ENCODE measurements at places on chromosomes 4 and X.
A peak's percentile ranks its signal among the peaks of the same experiment; 100 is the strongest.

GRCh38 chrX:32896088-32896487 is 315.3 kb downstream of the DMD start:
- DNase-seq: no peak

- no peak for DNase-seq
Measured at GRCh38 chr4:147753047-147753446, 21.2 kb downstream of the ARHGAP10 start.

DNA sequence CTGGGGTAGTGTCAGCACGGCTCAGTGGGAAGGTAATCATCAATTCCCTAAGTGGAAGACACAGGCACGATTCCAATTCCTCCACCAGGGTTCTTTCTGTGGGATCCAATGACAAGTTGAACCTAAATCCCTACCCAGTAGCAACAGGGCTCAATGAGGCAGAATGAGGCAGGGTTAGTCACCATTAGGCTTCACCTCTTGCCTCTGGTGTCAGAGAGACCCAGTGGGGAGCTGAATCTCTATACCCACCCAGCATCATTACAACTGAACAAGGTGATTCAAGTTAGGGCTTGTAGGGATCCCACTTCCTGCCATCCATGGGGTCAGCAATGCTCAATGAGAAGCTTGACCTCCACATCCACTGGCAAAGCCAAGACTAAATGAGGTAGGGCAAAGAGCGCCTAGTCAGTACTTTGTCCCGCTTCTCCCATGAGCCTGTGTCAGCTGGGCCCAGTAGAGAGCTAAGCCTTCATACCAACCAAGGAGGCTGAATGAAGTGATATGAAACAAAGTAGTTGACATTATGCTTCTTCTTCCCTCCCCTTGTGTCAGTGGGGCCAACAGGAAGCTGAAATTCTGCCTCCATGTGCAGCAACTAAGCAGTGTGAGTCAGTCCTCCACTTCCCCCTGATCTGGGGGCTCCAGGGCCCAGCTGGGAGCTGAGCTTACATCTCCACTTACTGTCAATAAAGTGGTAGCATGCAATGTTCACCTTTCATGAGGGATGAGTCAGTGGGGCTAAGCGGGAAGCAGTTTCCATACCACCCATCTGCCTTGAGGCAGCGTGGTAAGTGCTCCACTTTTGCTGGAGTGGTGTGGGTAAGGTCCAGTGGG is 36.4 kb upstream of the RBM41 start:
- no peak for DNase-seq

DNA sequence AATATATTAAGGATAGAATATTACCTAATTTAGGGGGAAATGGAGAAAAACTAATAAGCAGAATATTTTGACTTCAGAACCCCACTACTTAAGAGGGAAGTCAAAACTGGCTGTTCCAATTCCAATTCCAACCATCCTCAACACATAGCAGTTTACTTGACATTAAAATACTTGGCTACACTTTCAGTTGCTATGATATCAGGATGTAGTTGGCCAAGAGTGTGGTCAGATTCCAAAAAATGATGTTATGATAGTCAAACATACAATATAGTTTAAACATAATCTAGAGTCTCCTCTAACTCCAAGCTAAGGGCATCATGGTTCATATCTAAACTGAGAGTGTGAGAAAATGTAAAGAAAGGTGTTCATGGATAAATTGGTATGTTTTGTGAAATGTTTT is 16.5 kb upstream of the SMIM14 start:
- DNase-seq: no peak

- no peak for DNase-seq
Measured at GRCh38 chr4:114758066-114758465, 159.5 kb downstream of the UGT8 start.

- DNase-seq: no peak
Measured at GRCh38 chrX:108148524-108148923, 56.9 kb downstream of the ATG4A start.

DNA sequence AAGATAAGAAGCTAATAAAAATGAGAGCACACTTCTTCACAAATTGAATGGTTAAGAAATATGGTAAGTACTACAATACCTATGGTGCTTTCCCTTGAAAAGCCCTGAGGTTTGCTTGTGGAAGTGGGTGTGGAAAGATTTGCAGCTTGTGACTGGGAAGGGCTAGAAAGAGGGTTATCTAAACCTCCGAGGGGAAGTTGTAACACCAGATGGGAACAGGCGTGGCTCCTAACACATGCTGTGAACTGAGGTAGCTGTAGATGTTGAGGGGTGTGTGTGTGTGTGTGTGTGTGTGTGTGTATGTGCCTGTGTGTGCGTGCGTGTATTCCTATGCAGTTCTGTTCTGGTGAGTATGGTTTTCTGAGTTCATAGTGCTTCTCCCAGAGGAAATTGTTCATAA is 21.5 kb downstream of the FRMPD4 start:
- no peak for DNase-seq

GRCh38 chr4:85445050-85445639 is 29.8 kb upstream of the ARHGAP24 start:
- DNase-seq: no peak

- peak; percentile 10 for DNase-seq
Measured at GRCh38 chrX:100615005-100615404, 21.6 kb downstream of the TSPAN6 start.

DNA sequence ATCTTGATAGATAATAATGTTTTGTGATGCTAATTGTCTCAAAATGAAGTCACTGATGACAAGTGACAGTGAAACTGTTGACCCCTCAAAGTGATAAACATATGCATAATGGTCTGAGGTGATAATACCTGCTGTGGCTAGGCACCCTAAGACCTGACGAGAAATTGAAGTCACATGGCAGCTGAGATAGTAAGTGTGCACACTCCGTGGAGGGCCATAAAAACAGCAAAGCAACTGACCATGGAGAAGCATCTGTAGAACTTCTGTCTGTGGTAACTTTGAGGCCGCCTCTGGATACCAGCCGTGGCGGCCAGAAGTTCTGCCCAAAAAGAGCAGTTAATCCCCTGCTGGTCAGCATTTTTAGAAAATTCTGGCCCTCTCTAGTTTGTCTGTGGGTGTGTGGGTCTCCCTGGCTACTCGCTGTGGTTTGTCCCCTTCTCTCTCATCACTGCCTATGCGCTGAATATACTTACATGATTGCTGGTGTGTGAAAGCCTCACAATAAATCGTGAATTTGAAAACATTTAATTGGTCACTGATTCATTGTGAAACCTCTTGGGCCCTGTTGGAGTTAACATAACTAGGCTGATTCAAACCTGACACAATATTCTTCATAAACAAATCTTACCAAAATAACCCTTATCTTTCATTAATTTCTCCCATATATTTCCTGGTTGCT is 50.6 kb downstream of the CCDC149 start:
- no peak for DNase-seq

DNA sequence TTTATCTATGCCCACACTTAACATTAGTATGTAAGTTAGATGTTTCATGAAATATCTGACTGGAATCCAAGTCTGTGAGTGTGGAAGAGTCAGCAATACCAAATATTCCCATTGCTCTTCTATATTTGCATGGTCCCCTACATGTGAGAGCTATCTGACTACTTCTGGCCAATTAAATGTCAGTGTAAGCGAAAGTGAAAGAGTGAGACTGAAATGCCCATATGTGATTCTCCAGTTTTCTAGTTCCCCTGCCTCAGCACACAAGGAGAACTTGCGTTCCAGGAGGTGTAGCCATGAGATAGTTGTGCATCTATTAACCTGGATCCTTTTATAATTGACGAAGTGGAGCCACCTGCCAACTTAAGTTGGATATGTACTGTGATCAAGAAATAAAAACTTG is 50.1 kb upstream of the GLRB start:
- no peak for DNase-seq

DNA sequence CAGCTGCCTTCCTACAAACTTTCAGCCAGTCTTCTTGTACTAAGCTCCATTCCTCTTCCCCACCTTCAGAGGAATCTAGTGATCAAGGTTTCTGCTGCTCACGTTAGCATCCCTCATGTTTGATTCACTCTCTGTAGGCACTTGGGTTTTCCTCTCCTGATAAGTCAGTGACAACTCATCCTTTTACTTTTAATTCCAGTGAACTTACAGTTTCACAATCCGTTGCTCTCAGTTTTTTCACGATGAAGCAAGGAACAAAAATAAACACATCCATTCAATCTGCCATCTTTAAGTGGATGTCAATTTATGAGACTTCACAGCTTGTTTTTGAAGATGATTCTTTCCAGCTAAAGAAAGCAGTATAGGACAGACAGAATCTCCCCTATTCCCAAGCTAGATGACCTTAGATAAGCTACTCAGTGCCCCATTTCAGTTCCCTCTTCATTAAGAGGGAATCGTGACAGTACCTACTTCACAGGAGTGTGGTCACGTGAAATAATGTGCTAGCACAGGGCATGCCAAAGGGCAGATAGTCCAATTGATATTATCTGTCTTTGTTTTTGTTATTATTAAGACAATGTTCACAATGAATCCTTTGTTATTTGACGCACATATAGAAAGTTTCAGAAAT is 234.3 kb downstream of the PALLD start:
- no peak for DNase-seq

DNA sequence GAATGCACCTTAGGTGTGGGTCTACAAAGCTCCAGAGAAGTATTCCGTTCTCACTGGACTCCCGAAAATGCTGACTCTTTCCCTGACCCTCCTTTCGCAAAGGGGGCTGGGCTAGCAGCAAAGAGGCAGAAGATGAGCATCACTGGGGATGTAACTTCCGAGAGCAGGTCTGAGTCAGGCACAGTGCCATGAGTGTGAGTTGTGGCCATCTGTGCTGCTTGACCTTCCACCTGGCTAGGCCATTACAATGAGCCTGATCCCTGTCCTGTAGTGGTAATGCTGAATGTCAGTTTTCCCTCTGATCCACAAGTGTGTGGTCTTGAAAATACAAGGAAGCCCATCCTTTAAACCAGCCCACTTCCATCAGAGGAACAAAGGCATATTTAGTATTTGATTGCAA is 479.4 kb downstream of the AFF2 start:
- no peak for DNase-seq

DNA sequence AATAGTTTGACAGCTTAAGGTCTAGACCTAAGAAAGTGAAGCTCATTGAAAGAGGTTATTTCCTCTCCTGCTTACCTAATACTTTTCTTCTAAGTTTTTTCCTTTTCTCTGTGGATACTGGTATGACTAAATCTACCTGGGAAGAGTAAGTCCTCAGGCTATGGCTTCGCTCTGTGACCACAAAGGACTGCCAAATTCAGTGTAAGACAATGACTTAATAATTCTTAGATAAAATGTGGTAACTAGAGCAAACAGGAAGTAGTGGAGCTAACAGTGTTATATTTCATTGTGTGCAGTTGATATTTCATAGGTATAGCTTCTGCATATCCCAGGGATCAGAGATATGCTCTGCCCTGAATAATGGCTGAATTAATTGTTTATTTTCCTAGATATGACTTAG is 418.9 kb downstream of the CCSER1 start:
- no peak for DNase-seq

GRCh38 chrX:93319609-93320008 is 353.8 kb downstream of the NAP1L3 start:
- no peak for DNase-seq

DNA sequence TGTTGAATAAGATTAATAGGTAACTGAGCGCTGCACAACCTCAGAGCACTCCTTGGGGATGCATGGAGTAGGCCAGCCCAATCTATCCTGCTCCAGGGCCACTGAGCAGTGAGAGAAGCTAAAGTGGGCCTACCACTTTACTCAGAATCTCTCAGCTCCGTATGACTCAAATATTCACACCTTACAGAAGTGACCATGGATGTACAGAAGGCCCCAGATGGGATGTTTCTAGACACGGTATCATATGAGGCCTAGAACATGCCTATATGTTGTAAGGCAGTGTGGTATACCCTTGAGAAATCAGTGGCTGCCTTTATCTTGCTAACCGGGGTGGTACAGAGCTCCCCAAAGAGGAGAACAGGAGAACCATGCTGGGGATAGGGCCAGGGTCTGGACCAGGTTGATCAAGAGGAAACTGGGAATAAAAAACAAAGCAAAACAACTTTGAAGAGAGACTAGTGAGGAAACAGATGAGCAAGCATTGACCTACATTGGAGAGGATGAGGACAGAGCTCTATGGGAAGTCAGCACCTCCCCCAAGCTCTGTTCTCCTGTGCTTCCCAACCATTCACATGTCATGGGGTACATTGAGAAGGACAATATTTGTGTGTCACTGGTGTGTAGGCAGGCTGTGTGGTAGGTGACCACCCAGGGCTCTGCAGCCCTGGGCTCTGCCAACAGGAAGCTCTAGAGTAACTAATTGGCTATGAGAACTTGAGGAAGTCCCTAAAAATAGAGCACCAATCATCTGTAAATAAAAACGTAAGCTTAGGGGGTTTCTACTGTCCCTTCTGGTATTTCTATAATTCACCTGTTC is 31.4 kb downstream of the HOPX start:
- DNase-seq: no peak

- no peak for DNase-seq
Measured at GRCh38 chr4:183249854-183250253, 70.2 kb downstream of the CLDN22 start.

GRCh38 chr4:176207839-176208238 is 12.5 kb upstream of the SPATA4 start:
- DNase-seq: no peak

GRCh38 chrX:68889249-68889648 is 60.4 kb downstream of the EFNB1 start:
- no peak for DNase-seq

- DNase-seq: no peak
Measured at GRCh38 chr4:32672359-32672758, 1952.2 kb downstream of the PCDH7 start.

- DNase-seq: no peak
Measured at GRCh38 chr4:74376888-74377483, 12.0 kb downstream of the EREG start.

- DNase-seq: no peak
Measured at GRCh38 chrX:68232206-68232605, 201.1 kb downstream of the OPHN1 start.

DNA sequence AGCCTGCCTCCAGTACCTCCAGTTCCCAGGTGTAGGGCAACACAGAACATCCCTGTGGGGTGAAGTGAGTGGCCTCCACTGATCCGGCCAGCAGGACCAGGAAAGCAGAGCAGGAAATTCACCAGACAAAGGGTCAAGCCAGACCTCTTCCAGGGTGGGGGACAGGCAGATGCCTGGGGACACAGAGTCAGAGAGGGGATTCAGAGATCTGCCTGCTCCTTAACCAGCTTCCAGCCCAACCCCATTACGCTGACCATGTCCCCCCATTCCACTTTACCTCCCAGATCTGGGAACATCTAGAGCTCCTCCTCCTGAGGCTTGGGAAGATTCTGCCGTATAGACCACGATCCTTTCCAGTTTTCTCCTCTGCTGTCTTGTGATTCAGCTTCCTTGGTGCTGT is 72.9 kb upstream of the MTM1 start:
- DNase-seq: no peak

GRCh38 chrX:18194688-18195087 is 26.0 kb downstream of the BEND2 start:
- DNase-seq: no peak

- no peak for DNase-seq
Measured at GRCh38 chr4:127586922-127587571, 45.7 kb upstream of the INTU start.

DNA sequence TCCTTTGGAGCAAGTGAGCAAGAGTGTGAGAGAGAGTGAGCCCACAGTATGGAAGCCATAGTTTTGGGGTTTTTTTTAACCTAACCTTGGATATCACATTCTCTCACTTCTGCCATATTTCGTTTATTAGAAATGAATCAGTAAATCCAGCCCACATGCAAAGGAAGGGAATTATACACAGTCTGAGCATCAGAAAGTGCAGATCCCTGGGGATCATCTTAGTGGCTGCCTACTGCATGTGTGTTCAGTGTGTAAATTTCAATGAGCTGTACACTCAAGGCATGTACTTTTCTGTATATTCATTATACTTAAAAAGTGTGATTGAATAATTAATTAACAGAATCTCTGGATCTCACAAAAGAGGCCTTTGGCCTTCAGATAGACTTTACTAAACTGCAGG is 133.8 kb upstream of the PRPS2 start:
- no peak for DNase-seq

All from pancreas (tissue), 10 donors.